ENCODE measurements at places on chromosomes 2 and 18.
A peak's percentile ranks its signal among the peaks of the same experiment; 100 is the strongest.

GRCh38 chr2:159550231-159550630 lies 66.1 kb downstream of the BAZ2B start:
- no peak overlapping the region for H3K27ac ChIP-seq
- H3K4me3 ChIP-seq: no peak overlapping the region
- DNase-seq: no peak
- H3K36me3 ChIP-seq: no peaks in the 10 kb centered on the region
- no peaks in the 10 kb centered on the region for H3K27me3 ChIP-seq

GRCh38 chr18:8805552-8805951 lies 100.2 kb downstream of the MTCL1 start:
- no peak overlapping the region for H3K27ac ChIP-seq
- H3K36me3 ChIP-seq: no peaks in the 10 kb centered on the region
- H3K4me1 ChIP-seq: no peaks in the 10 kb centered on the region
- no peaks in the 10 kb centered on the region for H3K27me3 ChIP-seq

DNA sequence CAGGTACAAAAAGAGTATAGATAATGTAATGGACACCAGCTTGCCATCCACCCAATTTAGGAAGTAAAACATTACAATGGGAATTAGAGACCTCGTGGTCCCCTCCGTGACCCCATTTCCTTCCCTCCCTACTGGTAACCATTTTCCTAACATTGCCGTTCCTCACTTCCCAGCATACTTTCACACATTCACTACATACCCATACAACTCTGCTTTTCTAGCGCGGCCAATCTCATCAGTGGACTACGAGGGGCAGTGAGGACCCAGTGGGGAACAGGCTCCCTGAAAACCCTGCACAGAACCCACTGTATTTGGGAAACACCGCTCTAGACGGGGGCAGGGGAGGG lies 1.1 kb downstream of the ENOSF1 start:
- H3K4me3 ChIP-seq: peak overlapping the region; percentile 79
- no peak for DNase-seq
- no peaks in the 10 kb centered on the region for H3K27me3 ChIP-seq
- peak overlapping the region; percentile 70 for H3K27ac ChIP-seq
- peaks cover 14% of the 10 kb centered on the region for H3K36me3 ChIP-seq

GRCh38 chr2:105697781-105698449 lies 46.8 kb upstream of the NCK2 start:
- DNase-seq: peak; percentile 71
- H3K36me3 ChIP-seq: no peaks in the 10 kb centered on the region
- no peak overlapping the region for H3K27ac ChIP-seq
- peaks cover 19% of the 10 kb centered on the region for H3K4me1 ChIP-seq
- H3K4me3 ChIP-seq: no peak overlapping the region

DNA sequence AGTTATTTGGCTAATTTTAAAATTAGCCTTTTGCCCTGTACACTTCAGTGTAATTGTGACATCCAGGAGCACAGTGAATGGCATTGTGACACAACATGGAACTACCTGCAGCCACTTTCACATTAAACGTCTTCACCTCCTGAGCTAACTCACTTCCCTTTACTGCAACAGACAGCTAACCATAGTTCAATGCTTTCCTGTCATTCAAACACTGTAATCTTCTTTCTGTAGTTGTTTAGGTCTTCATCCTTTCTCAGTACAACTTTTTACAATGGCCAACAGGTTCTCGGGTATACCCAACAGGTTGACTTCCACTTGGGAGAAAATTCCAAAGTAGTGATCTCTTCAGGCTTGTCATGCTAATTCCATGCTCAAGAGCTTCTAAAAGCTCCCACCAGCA lies 8.6 kb upstream of the AGPS start:
- H3K36me3 ChIP-seq: no peaks in the 10 kb centered on the region
- no peak for DNase-seq
- H3K27me3 ChIP-seq: no peaks in the 10 kb centered on the region
- peaks cover 15% of the 10 kb centered on the region for H3K4me1 ChIP-seq

Measured in HepG2 (cell line).